Activated T-helper 9 cell treated with anti-CD3 and anti-CD28 coated beads, Interleukin-2, amount 50 U/mL, for 16 hours (primary cell): ENCODE measurements at places on chromosomes 1 and 21.

GRCh38 chr21:43740497-43741156 lies 21.7 kb downstream of the PDXK start:
- DNase-seq: no peak

DNA sequence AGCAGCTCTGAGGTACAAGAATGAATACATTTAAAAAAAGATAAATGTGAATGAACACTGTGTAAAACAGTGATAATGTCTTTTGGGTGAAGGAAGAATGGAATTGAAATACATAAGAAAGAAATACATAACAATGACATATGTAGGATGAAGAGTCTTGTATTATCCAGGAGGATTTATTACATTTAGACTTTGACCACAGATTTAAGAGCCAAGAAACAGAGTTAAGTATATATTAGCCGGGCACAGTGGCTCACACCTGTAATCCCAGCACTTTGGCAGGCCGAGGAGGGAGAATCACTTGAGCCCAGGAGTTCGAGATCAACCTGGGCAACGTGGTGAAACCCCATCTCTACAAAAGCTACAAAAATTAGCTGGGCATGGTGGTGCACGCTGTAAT lies 79.7 kb downstream of the SCCPDH start:
- no peak for DNase-seq

DNA sequence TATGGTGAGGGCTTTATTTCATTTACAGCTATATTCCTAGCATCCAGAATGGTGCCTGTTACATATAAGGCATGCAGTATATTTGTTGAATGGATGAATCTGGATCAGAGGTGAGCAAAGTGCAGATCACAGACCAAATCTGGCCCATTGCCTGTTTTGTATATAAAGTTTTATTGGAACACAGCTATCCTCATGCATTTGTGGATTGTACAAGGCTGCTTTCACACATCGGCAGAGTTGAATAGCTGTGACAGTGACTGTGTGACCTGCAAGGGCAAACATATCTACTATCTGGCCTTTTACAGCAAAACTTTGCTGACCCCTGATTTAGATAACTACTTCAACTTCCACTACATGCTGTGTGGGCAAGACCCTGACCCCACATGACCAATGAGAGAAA lies 54.0 kb upstream of the MRPS6 start:
- no peak for DNase-seq

DNA sequence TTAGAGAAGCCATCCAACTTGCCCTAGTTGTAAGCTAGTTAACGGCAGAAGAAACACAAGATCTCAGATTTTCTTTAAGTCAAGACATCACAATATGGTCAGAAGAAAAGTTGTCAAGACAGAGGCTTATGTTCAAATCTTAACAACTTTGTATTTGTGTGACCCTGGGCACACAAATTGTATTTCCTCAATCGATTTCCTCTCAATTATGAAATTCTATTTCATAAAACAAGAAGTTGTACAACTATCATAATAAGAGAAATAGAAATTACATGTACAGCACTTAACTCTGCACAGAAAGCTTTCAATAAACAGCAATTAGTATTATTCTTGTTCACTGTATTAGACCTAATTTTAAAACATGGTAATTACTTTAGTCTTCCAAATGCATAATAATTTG lies 62.9 kb upstream of the SDC3 start:
- no peak for DNase-seq

DNA sequence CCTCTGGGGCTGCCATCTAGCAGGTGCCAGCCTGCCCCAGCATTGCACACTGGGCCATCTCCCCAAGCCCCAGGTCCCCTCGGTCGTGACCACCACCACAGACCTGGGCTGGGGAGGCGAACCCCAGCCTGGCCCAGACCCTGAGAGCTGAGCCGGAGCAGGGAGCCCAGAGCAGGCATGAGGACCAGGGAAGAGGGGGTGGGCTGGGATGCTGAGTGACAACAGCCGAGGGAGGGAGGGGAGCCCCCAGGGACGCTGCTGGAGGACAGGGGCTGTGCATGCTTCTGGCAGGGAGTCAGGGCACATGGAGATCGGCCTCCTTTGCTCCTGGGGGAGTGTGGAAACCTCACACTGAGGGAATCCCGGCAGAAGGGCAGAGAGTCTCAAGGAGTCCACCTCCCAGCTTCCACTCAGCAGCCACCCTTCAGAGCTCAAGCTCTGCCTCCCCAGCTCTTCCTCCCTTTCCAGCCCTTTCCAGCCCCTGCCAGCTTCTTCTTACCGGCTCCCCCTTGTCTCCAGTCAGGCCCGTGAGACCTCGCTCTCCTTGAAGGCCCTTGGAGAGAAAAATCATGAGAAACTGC lies 23.7 kb upstream of the PEF1 start:
- DNase-seq: no peak
